ENCODE measurements at places on chromosomes 2 and 18.

GRCh38 chr2:120817136-120817955 is 81.7 kb downstream of the GLI2 start:
- no peak for DNase-seq

GRCh38 chr2:119197529-119198239 is 25.9 kb upstream of the STEAP3 start:
- DNase-seq = no peak

DNA sequence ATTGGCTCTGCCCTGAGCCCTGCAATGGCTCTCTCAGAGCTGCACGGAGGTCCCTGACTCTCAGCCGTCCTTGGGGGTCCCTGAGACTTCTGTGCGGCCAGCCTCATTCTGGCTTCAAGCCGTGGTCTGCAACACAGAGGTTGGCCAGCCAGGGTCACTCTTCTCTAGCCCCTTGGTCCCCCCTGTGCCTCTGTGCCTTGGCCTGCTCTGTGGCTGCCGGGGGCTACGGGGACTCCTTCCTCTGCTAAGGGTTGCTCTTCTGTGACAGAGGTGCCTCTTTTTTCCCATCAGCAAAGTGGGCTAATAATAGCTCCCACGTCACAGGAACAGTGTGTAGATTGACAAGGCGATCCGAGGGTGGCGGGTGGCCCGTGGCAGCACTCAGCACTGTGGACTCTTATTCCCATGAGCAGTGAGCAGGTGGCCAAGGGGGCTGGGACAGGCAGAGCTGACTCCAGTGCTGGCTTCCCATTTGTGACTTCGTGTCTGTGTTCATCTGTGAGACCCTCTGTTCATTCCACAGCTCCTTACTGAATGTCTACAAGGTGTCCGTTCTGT is 19.4 kb downstream of the INHBB start:
- DNase-seq = no peak

DNA sequence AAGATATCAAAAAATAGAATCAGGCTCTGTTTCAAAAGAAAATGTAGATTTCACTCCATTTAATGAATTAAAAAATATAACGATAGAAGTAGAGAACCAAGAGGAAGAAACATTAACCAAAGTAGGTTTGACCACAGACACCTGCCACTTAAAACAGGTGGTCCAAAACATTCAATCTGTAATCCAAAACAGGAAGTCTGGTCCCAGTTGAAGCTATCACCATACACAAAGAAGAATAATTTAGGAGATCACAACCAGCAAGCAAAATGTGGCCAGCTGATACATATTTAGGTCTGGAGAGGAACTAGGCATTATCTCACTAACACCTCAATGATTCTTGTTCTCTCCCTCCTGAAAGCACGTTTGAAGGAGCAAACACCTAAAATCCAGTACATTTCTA is 73.1 kb downstream of the FTCDNL1 start:
- no peak for DNase-seq

DNA sequence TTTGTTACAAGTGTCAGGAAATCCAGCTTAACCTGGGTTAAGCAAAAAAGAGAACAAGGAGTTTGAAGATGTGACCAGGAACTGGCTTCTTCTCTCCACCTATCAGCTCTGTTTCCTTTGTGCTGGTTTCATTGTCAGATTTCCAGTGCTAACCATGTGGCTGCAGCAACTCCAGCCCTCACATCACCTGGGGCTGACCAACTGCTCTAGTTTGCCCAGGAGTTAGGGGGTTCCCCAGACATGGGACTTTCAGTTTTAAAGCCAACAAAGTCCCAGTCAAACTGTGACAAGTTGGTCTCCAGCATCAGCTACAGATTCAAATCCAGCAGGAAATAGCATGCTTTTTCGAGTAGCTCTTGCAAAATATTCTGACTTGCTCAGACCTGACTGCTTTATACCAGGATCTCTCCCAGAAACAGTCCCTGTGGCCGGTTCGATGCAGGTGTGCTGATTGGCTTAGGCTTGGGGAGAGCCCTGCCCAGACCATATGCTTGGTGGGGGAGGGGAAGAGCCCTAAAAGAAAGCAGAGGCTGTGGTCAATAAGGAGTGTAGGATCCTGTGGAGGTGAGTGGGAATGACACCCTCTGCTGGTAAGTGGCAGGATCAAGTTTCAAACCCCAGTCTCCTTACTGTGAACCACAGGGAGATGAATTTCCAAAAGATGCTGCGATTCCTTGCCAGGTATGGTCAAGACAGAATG is 49.5 kb downstream of the KCNE4 start:
- peak; percentile 45 for DNase-seq

DNA sequence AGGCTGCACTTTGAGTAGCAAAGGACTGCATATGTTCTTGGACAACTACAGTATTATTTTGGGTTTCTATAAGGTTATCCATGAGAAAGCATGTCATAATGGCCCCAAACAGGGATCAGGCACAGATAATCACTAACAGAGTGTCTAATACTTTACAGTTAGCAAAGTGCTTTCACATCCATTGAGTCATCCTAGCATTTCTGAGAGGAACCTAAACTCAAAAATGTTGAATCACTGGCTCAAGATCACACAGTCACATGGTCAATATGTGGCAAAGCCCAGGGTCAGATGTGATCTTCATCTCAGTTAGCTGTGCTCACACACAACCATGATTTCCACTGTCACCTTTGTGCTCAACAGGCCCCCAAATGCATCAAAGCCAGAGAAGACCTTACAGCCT is 156.1 kb upstream of the VRK2 start:
- DNase-seq = no peak

DNA sequence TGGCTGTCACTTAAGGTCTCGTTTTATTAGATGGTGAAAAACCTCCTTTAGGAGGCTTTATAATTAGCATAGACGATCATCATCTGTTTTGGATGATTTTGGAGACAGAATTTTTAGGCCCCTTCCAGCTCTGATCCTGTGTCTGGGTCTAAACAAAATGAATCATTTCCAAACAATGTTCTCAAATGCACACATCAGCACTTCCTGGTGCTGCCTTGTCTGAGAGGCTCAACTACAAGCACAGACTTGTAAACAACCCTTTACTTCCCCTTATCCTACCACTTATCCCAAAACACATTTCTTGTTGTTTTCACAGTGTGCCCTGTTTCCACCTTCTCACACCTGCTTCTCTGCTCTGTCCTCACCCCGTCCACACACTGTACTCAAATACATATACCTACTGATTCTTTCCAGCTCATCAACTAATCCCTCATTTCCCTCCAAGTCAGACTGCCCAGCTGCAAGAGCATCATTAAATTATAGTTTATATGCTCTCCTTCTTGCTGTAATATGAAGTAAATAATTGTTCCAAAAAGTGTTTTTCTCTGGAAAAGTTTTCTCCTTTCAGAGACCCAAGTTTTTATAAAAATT is 71.2 kb upstream of the COL3A1 start:
- peak; percentile 49 for DNase-seq

DNA sequence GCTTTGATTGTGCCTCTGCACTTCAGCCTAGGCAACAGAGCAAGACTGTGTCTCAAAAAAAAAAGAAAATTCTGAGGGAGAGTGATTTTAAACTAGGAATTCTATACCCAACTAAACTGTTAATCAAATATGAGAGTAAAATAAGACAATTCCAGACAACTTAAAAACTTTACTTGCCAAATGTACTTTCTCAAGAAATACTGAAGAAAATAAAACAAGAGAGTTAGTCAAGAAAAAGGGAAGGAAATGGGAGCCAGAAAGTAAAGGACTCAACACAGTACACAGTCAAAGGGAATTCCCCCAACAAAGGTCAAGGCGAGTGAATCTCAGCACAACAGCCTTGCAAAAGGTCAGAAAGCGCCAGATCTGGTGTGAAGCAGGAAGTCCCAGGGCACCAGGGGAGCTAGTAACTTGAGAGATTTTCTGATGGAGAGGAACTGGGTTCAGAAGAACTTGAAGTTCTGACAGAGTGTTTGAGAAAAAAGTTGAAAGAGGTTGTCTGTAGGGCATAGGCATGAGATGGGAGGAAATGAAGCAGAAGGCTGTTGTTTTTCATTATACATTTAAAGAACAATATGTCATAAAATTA is 22.6 kb upstream of the TBC1D8 start:
- no peak for DNase-seq

DNA sequence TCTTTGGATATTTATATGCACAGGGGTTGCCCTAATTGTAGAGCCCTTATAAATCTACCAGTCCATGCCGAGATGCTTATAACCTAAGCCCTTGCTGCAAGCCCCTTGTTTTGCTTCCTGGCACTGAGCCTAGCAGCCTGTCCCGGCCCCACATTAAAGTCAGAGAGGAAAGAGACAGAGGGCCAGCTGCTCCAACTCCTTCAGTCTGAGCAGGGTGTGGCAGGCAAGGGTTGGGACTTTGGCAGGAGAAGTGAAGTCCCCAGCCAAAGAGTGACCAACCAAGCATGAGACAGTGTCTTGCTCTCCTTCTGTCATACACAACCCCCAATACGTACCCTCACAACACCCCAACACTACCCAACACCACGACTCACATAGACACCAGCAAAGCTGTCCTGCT is 54.7 kb upstream of the FZD7 start:
- no peak for DNase-seq

Measured in astrocyte of the hippocampus (primary cell).